GOT3 (cell line): ENCODE measurements at places on chromosomes 6 and 20.
A peak's percentile ranks its signal among the peaks of the same experiment; 100 is the strongest.

GRCh38 chr20:14199111-14199510 lies 138.3 kb downstream of the FLRT3 start:
- DNase-seq: no peak

DNA sequence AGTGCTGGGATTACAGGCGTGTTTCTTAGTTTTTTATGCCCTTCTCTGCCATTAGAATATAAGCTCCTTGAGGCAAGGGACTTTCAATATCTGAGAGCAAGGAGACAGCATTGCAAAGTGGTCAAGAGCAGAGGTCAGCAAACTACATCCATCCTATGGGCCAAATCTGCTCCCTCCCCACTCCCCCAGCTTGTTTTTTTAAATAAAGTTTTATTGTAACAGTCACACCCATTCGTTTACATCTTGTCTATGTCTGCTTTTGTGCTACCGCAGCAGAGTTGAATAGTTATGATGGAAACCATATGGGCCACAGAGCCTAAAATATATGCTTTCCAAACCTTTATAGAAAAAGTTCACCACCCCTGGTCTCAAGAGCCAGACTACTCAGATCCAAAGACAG lies 227.9 kb downstream of the EYA2 start:
- no peak for DNase-seq

DNA sequence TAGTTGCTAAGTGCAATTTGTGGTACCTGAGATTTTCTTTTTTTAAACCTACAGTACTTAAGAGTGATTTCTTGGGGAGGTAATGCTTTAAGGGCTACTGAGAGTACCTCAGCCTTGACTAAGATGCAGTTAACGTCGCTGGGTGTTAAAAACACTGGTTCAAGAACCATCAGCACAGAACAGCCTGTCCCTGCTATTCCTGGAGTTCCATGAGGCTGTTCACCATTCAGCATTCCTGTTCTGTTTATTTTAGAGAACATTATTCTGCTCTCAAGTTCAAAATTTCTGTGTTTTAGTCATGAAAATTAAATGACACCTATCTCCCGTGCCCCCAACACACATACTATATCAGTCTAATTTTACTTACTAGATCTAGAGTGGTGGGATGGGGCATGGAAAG lies 1.7 kb upstream of the PRELID3B start:
- no peak for DNase-seq

DNA sequence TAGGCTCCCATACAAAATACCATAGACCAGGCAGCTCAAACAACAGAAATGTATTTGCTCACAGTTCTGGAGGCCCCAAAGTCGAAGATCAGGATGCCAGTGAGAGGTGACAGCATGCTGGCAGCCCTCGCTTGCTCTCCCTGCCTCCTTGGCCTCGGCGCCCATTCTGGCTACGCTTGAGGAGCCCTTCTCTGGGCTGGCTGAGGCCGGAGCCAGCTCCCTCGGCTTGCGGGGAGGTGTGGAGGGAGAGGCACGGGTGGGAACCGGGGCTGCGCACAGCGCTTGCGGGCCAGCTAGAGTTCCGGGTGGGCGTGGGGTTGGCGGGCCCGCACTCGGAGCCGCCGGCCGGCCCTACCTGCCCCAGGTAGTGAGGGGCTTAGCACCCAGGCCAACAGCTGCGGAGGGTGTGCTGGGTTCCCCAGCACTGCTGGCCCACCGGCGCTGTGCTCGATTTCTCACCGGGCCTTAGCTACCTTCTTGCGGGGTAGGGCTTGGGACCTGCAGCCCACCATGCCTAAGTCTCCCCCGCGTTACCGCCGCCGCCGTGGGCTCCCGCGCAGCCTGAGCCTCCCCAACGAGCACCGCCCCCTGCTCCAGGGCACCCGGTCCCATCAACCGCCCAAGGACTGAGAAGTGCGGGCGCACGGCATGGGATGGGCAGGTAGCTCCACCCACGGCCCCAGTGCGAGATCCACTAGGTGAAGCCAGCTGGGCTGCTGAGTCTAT lies 32.6 kb upstream of the SERPINB9 start:
- DNase-seq: no peak

- no peak for DNase-seq
These were observed 1.3 kb downstream of the KPNA5 start for GRCh38 chr6:116682334-116682712.

GRCh38 chr6:157550114-157550989 lies 169.4 kb downstream of the ZDHHC14 start:
- no peak for DNase-seq

GRCh38 chr6:136739501-136739900 lies 52.8 kb downstream of the MAP3K5 start:
- DNase-seq: no peak

- no peak for DNase-seq
These were observed 392.5 kb upstream of the SASH1 start for GRCh38 chr6:147949981-147950622.

- DNase-seq: peak; percentile 15
These were observed 19.4 kb downstream of the RAMACL start for GRCh38 chr6:166567107-166567506.

DNA sequence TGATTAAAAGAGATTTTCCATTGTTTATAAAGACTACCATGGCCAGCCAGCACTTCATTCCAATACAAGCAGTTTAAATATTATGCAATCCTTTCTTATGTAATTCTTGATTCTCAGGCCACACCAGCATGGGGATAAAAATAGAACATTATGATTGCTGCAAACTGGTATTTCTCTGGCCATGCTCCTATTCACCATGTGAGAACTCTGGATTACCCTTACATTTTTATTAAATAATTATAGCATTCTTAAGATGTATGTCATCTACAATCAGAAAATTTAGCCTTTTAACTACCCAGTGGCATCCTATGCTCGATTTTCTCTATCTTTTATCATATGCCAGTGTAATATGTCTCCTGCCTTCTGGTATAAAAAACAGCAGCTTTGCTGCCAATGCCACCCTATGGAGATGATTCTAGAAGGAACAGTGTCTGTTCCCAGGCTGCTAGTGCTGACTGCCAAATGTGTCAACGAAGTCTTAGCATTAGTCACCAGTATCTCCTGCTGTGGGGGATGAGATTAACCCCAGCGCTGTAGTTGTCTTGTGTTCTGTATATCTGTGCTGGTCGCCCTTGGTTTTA lies 501.4 kb downstream of the BCKDHB start:
- no peak for DNase-seq

GRCh38 chr6:132007474-132008190 lies 56.5 kb upstream of the CCN2 start:
- DNase-seq: no peak

DNA sequence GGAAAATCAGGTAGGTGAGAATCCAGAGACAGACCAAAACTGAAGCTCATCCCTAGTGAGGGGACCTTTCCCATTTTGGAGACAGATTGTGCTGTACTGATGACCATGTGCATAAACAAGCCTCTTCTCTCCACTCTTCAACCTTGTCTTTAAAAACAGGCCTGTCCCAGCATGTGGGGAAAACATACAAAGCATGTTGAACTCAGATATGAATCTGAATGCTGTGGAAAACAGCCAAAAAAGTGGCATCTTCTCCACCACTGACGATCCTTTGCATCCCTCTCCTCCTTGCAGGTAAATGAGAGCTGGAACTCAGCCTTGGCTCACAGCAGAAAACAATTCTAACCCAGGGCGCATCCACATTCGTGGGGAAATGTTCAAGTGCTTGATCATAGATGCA lies 123.7 kb upstream of the FOXQ1 start:
- no peak for DNase-seq

DNA sequence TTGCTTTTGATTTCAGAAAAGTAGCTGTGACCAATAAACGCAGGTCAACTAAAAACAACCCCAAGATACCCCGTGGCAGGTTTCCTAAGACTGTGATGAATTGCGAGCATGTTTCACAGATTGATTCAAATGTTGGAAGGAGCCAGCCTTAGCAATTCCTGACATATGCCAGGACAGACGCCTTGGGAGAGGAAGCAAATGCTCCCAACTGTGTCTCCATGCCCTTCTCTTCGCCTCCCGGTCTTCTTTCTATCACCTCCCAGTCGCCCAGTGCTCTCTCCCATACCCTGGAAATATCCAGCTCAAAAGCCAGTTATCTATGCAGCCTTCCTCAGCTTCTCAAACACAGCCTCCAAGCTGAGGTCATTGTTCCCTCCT lies 32.0 kb downstream of the KIAA0319 start:
- DNase-seq: no peak
